ENCODE measurements at places on chromosomes 6 and 20.

- no peak for DNase-seq
Measured at GRCh38 chr20:62053465-62054196, 12.1 kb downstream of the TAF4 start.

DNA sequence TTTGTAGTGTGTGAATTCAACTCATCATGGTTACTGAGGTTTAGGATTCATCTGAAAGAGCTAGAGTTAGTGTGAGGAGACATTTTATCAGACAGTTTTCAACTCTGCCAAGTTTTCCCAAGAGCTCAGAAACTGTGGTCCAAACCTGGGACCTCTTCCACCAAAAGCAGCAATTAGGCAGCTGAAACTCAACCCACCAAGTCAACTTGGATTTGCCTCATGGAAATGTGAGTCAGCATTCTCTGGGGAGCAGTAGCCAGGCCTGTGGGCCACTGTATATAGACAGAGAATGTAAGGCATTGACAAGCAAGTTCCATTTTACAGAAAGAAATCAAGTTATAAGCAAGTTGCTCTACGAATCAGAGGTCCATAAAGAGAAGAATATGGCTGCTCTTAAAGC lies 178.8 kb upstream of the HDDC2 start:
- peak; percentile 28 for DNase-seq

- DNase-seq = no peak
Measured at GRCh38 chr6:102015431-102015830, 621.9 kb downstream of the GRIK2 start.

GRCh38 chr6:134723081-134723871 lies 226.6 kb downstream of the ALDH8A1 start:
- DNase-seq = no peak

- DNase-seq = no peak
Measured at GRCh38 chr6:708237-708598, 15.3 kb upstream of the EXOC2 start.

DNA sequence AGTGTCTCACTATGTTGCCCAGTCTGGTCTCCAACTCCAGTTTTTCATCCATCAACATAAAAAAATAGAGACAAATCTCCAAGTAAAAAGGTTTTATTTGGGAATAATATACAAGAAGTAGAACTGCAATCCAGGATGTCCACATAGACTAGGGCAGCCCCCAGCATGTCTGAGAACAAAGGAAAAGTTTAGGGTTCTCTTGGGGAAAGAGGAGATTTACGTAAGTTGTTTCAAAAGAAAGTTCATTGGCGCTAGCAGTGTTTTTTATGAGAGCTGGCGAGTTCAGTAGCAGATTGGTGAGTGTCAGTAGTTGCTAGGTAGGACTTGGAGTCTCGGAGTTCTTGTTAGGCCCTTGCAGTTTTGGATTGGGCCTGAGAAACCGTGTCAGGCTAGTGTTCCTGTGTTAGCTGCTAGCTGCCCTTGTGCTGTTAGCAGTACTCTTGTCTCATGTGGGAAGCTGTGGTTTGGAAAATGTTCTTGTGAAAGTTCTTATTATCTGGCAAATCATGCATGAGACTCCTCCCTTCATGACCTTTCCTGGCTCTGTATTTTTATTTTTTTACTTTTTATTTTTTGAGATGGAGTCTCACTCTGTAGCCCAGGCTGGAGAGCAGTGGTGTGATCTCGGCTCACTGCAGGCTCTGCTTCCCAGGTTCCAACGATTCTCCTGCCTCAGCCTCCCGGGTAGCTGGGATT lies 24.7 kb downstream of the TTLL9 start:
- DNase-seq = peak; percentile 53

DNA sequence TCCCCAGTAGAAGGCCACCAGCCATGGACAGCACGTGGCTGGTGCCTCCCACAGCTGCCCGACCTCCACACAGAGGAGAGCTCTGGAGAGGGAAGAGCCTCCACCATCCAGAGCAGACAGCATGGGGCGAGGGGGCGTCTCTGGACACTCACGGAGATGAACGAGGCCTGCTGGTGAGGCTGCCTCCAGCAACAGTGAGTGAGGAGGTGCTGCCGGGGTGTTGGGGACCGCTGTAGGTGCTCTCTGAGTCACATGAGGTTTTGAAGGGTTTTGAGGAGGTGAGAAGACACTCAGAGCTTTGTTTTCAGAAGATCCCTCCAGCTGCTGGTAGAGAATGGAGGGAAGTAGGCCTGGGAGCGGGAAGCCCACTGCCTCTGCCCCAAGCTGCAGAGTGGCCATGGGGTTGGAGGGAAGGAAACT lies 65.6 kb downstream of the THBS2 start:
- no peak for DNase-seq

DNA sequence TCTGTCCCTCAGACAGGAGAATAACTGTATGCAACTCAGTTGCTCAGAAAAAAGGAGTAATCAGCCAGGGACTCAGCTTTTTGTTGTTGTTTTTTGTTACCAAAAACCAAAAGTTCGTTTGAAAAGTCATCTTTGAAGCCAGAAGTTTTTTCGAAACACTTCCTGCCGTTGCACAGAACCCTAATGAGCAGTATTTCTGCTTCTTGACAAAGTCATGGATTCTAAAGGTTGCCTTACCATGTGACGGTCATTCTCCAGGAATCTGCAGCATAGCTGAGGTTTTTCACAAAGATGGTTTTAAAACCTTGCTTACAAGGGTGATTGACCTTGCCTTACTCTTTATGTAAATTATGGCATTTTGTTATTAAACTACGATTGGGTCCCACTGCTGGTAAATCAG lies 1.9 kb downstream of the RAB32 start:
- no peak for DNase-seq

- DNase-seq = peak; percentile 54
Measured at GRCh38 chr6:74289884-74290283, 593.9 kb downstream of the CD109 start.

DNA sequence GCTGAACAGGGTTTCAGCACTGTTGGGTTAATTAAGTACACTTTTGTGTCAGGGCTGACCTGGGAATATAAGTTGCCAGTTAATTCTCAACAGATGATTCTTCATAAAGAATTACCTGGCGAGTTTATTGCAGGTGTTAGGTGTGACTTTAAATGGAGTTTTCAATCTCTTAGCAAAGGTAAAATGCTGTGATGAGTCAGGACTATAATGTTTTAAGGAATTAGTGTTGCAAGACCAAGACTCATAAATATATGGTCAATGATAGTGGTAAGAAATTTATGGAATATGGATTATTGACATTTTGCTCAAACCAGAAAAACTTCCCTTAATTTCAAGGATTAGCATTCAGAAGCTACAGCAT lies 50.0 kb upstream of the PLCG1 start:
- DNase-seq = no peak

DNA sequence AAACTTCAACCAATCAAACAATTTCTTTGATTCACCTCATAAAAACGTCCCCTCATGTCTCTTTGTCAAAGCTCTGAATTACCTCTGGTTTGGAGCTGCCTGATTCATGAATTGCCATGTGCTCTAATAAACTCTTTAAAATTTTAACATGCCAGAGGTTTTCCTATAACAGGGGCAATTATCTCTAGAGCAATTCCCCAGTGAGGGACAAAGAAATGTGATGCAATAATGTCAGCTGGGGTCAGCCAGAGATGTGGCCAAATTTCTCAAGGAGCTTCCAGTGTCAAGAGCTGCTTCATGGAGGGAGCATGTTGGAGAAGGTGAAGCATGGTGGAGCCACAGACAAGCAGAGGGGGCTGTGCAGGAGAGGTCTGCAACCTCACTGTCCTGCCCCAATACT lies 38.7 kb upstream of the RFPL4B start:
- no peak for DNase-seq

DNA sequence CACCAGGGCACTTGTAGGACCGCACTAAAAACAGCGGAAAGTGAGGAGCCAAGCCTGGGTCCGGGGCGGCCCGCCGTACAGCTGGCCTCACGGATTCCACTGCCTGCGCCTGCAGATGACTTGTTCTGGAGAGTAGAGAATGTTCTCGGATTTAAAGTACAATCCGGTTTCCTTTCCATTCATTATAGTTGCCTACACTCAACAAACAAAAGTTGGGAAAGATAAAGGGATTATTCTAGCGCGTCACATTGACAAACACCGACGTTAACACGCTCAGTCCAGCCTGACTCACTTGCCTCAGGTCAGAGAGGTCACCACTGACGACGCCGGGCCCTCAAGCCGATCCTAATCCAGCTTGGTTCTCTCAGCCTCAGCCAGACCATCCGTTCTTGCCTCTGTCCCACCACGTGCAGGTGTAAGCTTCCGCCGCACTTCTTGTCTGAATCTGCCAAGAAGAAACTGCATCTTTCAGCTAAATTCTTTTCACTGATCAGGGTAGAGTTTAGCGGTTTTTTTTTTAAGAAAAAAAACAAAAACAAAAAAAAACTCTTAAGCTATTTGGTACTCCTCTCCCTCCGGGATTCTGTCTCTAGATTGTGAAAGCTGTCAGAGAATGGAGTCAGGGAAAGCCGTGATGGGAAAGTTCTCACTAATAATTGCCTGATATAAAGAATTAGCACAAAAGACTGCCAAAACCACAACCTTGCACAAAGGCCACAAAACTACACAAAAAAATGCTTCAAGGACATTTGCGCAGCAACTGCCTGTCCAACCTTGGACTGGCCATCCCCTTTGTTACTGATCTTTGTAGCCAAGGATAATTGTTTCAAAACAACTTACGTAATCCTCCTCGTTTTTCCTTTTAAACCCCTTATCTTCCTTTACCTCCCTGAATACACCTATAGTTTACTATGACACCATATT lies 1.1 kb upstream of the PHF10 start:
- peak; percentile 53 for DNase-seq

GRCh38 chr6:119848696-119849095 lies 499.1 kb upstream of the MAN1A1 start:
- peak; percentile 27 for DNase-seq

- DNase-seq = no peak
Measured at GRCh38 chr6:82989736-82990290, 75.8 kb downstream of the UBE3D start.

DNA sequence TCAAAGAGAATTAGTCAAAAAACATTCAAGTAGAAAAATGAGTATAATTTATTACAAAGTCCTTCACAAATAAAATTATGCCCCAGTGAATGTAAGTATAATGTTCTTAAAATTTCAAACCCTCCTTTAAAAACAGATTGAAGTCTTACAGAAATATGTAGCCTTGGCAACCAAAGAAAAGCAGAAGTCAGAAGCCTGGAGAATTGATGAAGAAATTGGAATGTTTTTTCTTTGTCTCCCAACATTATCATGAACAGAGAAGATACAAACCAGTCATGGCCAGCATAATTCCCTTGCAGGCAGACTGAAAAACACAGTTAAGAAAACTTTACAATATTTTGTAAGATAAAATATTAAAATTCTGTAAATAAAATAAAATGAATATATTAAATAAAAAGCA lies 221.9 kb downstream of the TBC1D32 start:
- no peak for DNase-seq

DNA sequence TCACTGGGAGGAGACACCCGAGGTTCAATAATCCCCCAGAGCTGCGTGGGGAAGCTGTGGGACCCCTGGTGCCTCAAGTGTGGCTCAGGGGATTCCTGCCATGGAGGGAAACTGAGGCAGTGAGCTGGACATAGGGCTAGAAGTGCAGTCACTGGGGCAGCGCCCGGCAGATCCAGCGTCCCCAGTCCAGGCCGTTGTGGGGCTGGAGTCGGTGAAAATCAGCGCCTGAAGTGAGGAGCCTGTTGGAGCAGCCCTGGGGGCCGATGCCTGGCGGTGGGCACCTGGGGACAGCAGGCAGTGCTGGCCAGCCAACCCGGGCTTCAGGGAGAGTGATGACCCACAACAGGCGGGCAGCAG lies 2.2 kb upstream of the COL9A3 start:
- no peak for DNase-seq

GRCh38 chr6:154488248-154488593 lies 22.3 kb downstream of the CNKSR3 start:
- no peak for DNase-seq

GRCh38 chr6:142850679-142851423 lies 94.1 kb downstream of the HIVEP2 start:
- DNase-seq = no peak

- no peak for DNase-seq
Measured at GRCh38 chr6:42429042-42429585, 22.6 kb downstream of the TRERF1 start.

DNA sequence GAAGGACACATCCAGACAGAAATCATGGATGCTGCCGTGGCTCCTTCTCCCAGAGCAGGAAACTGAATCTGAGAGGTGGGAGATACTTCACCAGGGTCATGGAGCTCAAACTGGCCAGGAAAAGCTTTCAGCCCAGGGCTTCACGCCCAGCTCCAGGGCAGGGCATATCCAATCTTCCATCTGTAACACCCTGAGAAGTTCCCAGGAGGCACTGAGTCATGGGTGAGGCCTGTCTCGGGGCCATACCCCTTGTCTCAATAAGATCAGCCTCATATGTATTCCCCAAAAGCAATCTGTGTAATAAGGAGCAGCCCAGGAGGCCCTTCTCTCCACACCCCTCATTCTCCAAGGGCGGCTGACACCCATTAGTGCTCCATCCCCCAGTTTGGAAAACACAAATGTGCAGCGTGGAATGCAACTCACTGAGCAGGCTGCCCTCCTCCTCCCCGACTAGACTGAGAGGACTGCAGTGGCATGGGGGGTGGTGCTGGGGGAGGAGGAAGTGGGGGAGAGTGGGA lies 439.3 kb upstream of the SULF2 start:
- DNase-seq = no peak

DNA sequence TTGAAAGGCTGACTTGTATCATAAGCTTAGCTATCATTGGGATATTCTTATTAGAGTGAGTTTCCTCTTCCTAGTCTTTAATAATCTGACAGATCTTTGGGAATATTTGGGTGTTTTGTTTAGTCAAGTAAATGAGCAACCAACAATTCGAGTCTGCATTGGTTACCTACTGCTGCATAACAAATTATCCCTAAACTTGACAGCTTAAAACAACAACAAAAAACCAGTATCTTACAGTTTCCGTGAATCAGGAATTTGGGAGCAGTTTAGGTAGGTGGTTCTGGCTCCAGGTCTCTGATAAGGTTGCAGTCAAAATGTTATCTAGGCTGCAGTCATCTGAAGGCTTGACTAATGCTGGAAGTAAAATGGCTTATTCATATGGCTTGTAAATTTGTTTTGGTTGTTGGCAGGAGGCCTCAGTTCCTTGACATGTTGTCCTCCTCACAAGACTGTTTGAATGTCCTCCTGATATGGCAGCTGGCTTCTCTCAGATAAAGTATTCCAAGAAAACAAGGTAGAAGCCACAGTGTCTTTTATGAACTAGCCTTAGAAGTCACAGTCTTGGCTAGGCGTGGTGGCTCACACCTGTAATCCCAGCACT lies 7.2 kb downstream of the GTF3C6 start:
- DNase-seq = no peak

DNA sequence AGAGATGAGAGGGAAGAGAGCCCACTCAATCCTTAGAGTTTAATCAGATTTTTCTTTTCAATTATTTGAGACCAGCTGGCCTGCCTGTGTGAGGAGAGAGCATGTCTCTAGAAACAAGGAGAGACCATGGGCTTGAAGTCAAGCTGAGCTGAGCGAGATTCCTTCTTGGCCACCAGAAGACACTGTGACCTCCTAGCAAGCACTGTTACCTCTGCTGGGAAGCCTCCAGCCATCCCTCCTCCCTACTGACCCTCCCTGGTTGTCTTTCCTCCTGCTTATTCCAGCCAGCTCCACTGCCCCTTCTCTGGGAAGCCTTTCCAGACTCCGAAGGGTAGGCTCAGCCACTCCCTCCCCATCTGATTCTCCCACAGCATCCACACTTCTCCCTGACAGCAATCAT lies 110.0 kb downstream of the SCML4 start:
- DNase-seq = peak; percentile 6

- no peak for DNase-seq
Measured at GRCh38 chr20:56443654-56444540, 24.5 kb upstream of the RTF2 start.

GRCh38 chr6:3053231-3053508 lies 15.1 kb upstream of the RIPK1 start:
- no peak for DNase-seq

All from right hindlimb (tissue), 1 donor.